ENCODE measurements at places on chromosomes 3 and 15.

DNA sequence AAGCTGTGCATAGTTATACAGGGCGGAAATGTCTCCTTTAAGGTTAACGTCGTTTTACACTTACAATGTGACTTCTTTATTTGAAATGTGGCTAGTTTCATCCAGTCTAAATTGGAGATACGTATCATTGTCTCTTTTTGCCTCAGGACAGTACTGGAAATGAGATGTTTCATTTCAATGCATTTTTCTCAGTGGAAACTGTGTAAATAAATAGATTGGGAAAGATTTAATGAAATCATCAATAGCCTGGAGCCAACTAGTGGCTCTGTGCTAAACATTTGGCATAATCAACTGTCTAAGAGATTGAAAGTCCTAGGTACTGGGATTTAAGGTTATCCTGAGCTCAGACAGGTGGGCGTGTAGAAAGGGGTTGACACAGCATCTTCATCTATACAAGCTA, 691.5 kb upstream of the CCDC54 start:
- no peak for DNase-seq

GRCh38 chr15:84791763-84792162, 25.4 kb upstream of the ALPK3 start:
- DNase-seq: no peak

DNA sequence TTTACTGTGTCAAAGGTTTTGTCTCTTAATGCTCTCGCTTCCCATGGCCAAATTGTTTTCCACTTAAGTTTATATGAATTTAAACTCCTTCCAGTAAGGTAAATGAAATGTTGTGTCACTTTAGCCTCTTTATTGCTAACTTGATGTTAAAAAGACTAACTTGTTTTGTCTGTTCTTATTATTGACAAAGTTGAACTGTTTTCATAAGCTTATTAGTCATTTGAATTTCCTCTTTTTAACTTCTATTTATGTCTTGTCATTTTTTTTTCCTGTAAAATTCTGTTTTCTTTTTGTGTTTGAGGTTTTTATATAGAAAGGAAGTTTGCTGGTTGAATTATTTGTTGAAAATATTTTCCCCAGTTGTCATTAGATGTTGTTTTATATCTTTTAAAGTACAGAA, 25.8 kb downstream of the FAM98B start:
- no peak for DNase-seq

- no peak for DNase-seq
These were observed 6.1 kb upstream of the MB21D2 start for GRCh38 chr3:192923731-192924130.

- no peak for DNase-seq
These were observed 579.8 kb downstream of the EDEM1 start for GRCh38 chr3:5767304-5767703.

DNA sequence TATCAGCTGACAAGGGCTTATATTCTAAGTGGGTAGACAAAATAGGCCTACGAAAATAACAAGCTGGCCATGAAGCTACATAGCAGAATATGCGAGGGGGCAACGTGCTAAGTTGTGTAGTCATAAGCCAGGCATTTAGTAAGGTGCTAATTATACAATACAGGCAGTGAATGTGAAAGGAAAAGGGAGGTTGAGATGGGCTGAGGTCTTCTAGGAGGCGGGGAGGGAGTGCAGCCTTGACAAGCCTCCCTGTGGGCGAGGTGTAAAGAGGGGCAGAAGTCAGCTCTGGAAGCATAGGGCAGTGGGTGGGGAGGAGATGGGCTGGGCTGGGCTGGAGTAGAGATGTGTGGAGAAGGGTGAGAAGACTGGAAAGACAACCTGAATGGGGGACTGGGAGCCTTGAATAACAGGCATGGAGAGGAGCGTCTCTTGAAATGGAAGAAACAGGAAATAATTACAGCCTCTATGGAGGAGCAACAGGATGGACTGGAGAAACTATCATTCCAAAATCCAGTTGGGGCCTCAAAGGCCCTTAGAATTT, 1.2 kb downstream of the TIGIT start:
- DNase-seq: no peak

GRCh38 chr3:129028866-129029265, 27.8 kb downstream of the EFCC1 start:
- no peak for DNase-seq

GRCh38 chr15:37480482-37480881, 380.1 kb upstream of the MEIS2 start:
- no peak for DNase-seq

DNA sequence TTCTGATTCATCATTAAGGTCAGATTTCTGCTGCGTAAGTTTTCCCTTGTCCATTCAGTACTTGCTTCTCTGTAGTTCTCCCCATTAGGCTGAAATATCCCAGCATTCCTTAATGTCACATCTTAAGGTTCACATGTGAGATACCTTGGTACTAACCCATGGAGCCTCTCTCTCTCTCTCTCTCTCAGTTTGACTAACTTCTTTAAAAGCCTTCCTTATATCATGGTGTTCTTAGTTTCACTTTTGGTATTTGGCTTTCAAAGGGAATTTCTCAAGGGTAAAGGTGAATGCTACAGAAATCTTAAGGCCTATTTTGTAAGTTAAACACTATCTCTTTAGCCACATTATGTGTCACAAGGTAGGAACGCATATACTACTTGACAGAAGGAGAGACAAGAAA, 427.3 kb upstream of the ZNF717 start:
- DNase-seq: no peak

DNA sequence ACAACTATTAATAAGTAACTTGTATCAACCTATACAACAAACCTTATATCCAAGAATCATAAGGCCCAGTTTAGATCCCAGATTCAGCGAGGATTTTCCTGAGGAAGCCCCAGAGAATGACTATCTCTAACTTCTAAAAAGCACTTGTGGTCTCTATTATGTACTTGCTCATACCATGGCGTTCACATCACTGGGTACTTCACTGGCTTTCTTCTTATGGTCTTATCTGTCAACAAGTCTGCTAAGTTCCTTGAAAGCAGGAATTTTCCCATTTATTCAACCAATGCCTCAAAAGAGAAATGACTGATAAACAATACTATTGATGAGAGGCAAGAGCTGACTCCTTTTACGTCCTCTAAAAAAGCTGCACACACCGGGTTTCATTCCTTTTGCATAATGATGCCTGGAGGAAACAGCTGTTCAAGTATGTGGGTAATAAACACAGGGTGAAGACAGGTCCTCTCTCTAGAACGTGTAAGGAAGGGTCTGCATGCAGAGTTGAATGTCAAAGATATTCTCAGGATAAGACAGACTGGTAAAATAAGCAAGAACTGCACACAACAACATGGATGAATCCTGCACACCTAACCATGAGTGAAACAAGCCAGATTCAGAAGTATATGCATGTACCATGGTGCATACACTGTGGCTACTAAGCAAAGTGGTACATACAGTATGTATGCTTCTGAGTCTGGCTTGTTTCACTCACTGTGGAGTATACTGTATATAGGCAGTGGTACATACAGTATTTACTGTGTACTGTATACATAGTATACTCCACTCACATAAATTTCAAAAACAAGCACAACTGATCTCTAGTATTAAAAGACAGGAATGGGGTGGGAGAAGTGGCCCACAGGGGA, 408.7 kb downstream of the SHQ1 start:
- DNase-seq: no peak

DNA sequence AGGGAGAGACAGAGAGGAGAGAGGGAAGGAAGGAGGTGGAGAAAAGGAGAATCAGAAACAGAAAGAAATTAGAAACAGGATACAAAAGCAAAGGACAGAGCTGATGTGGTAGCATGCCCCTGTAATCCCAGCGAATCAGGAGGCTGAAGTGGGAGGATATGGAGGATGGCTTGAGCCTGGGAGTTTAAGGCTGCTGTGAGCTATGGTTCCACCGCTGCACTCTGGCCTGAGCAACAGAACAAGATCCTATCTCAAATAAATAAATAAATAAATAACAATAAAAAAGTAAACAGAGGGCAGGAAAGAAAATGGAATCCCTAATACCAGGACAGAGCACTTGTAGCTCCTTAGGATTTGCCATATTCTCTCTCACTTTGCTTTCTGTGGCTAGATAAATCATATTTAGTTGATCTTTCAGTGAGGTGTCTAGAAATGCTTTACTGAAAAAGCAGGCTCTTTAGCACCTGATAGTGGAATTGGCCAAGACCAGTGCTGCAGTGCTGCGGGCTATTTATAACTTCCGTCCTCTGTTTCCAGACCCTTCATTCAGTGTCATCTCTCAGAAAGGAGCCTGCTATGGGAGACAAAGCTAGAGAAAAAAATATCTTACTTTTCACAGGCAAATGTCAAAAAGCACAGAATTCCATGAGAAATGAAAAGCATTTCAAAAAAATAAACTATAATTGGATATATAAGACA, 20.0 kb upstream of the SLC28A2 start:
- no peak for DNase-seq

DNA sequence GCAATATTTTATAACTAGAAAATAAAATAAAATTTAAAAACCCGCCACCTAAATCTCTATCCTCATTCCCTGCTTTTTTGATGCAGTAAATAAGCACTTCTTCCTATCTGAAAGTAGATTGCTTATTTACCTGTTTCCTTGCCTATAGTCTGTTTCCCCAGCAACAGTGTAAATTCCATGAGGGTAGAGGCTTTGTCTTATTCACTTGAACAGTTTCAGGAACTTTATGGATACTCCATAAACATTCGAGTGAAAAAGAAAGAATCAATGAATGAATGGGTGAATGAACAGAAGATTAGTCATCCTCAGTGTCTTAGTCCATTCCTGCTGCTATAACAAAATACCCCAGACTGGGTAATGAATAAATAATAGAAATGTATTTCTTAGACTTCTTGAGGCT, 41.7 kb downstream of the SHC4 start:
- no peak for DNase-seq

- no peak for DNase-seq
These were observed 114.2 kb downstream of the NEDD4 start for GRCh38 chr15:55879181-55879580.

- no peak for DNase-seq
These were observed 315.4 kb downstream of the PTPRG start for GRCh38 chr3:61876797-61877196.

DNA sequence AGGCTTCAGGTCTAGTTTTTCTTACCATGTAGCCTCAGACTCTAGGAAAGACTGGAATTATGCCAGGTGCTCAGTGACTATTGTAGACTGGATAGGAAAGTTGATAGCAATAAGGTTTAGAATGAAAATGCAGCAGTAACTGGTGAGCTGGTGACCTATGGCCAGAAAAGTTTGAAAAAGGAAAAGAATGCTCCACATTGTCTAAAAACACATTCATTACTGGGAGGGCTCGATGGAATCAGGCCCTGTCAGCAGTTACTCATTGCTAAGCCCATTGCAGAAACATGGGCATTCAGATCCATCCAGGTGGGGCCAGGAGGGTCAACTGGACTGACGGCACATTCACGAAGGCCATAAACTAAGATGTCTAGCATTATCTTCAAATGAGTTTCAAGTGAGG, 8.7 kb upstream of the MBNL1 start:
- DNase-seq: no peak

GRCh38 chr15:74172701-74173379, 670 bp upstream of the ISLR start:
- DNase-seq: no peak

GRCh38 chr3:39275052-39275451, 4.8 kb downstream of the CX3CR1 start:
- DNase-seq: no peak

GRCh38 chr3:126811530-126811929, 107.5 kb downstream of the CHCHD6 start:
- no peak for DNase-seq

Measured in stimulated activated CD8-positive, alpha-beta memory T cell treated with anti-CD3 and anti-CD28 coated beads, Interleukin-7, amount 100 ng/mL, for 48 hours (primary cell).